ENCODE measurements at places on chromosomes 13 and 19. TPM values are rescaled to one million over a fixed set of nuclear protein-coding genes. Genes with fewer than 3 reads are reported as not detected.

ANGPTL8 gene
- total RNA-seq, result 0.57 TPM

UBE2L5 gene
- total RNA-seq, result 0.14 TPM

THAP8 gene
- 3.7 TPM for total RNA-seq

ELANE gene
- total RNA-seq, result 2.2 TPM

ZNF527 gene
- total RNA-seq, result 6.7 TPM

CAPN12 gene
- total RNA-seq, result 1.9 TPM

SHD gene
- not detected for total RNA-seq

CDX2 gene
- total RNA-seq, result not detected

SCN1B gene
- total RNA-seq, result 30.8 TPM

CLC gene
- total RNA-seq, result not detected

HSPBP1 gene
- total RNA-seq, result 19.8 TPM

DNM2 gene
- total RNA-seq, result 94.9 TPM

EBI3 gene
- total RNA-seq, result 4.6 TPM

PNMA8A gene
- total RNA-seq, result 7.8 TPM

CCDC70 gene
- total RNA-seq, result not detected

LILRA1 gene
- 1.7 TPM for total RNA-seq

RDH8 gene
- total RNA-seq, result not detected

CYP4F11 gene
- not detected for total RNA-seq

CACNG7 gene
- total RNA-seq, result not detected

TMPRSS9 gene
- total RNA-seq, result not detected

CCNE1 gene
- 0.71 TPM for total RNA-seq

CNN1 gene
- 1,163 TPM for total RNA-seq

NLRP9 gene
- not detected for total RNA-seq

CRLF1 gene
- total RNA-seq, result 154 TPM

KLK1 gene
- total RNA-seq, result not detected

SYNE4 gene
- 0.93 TPM for total RNA-seq

SYCN gene
- total RNA-seq, result not detected

RXFP2 gene
- not detected for total RNA-seq

ANKRD24 gene
- 1.00 TPM for total RNA-seq

SLC10A2 gene
- total RNA-seq, result not detected

KLF1 gene
- not detected for total RNA-seq

FGF9 gene
- total RNA-seq, result 3.1 TPM

PLEKHF1 gene
- total RNA-seq, result 20.7 TPM

SLC7A9 gene
- total RNA-seq, result not detected

KLK12 gene
- total RNA-seq, result not detected

ZNF229 gene
- total RNA-seq, result 4.6 TPM

CA11 gene
- total RNA-seq, result 4.8 TPM

IL11 gene
- not detected for total RNA-seq

HS6ST3 gene
- total RNA-seq, result 2.6 TPM

FPR3 gene
- 14.5 TPM for total RNA-seq

ZNF443 gene
- 4.6 TPM for total RNA-seq

LSR gene
- total RNA-seq, result 5.5 TPM

MATK gene
- total RNA-seq, result 1.1 TPM

MEIS3 gene
- total RNA-seq, result 24.3 TPM

ODAD3 gene
- total RNA-seq, result not detected

FARP1 gene
- 89.2 TPM for total RNA-seq

USHBP1 gene
- total RNA-seq, result 4.8 TPM

FREM2 gene
- total RNA-seq, result under 0.01 TPM

LSM7 gene
- 50.5 TPM for total RNA-seq

CCDC169 gene
- total RNA-seq, result 0.97 TPM

MPV17L2 gene
- 6.1 TPM for total RNA-seq

ADGRL1 gene
- total RNA-seq, result 25.8 TPM

FOSB gene
- 73.0 TPM for total RNA-seq

NLRP12 gene
- 2.0 TPM for total RNA-seq

FAM83E gene
- total RNA-seq, result not detected

LHB gene
- total RNA-seq, result not detected

GJB6 gene
- total RNA-seq, result not detected

GRIK5 gene
- total RNA-seq, result 11.3 TPM

KRTDAP gene
- not detected for total RNA-seq

ERVK3-1 gene
- 17.7 TPM for total RNA-seq
